ENCODE measurements at places on chromosomes 2 and 18. TPM values are rescaled to one million over a fixed set of nuclear protein-coding genes. Genes with fewer than 3 reads are reported as not detected.

DNA sequence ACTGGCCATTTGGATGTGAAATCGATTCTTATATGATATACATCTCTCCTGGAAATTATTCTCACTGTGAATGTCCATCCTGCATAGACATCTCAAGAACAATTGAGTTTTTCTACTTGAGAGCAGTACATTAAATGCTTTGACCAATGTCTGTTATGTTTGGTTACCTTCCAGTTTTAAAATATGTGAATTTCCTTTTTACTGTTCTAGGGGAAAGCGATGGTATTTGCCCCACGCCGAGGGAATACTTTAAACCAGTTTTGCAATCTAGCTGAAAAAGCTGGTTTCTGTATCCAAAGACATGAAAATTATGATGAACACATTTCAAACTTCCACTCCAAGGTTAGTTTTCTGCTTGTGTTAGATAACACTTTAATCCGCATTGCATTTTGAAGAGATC is 175.3 kb upstream of the SIX3 start:
- DNase-seq = no peak

The HOXD9 gene
- total RNA-seq = not detected

The MYO7B gene
- 0.30 TPM for total RNA-seq

GRCh38 chr2:68388358-68388757 is 23.3 kb downstream of the PLEK start:
- DNase-seq = no peak

GRCh38 chr18:72651033-72651432 is 106.9 kb upstream of the CBLN2 start:
- DNase-seq = no peak

DNA sequence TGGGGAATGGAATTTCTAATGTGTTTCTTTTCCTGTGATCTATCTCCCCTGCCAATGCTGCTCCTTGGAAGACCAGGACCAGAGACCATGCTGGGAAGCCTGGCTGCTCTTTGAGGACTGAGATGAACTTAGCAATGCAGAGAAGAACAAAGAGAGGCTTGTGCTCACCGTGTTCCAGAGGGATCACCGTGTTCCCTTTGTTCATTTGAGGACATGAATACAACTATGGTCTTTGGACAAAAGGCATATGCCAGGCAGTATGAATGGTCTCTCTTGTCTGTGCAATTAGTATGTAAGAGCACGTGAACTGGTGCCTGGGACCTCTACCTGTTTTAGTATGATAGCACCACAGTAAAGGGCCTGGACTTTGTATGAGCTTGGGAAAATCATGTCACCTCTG is 139.9 kb downstream of the TDRD15 start:
- no peak for DNase-seq

The CRYGC gene
- total RNA-seq = not detected

The KIF5C gene
- 12.9 TPM for total RNA-seq

The PLEKHH2 gene
- total RNA-seq = 25.1 TPM

DNA sequence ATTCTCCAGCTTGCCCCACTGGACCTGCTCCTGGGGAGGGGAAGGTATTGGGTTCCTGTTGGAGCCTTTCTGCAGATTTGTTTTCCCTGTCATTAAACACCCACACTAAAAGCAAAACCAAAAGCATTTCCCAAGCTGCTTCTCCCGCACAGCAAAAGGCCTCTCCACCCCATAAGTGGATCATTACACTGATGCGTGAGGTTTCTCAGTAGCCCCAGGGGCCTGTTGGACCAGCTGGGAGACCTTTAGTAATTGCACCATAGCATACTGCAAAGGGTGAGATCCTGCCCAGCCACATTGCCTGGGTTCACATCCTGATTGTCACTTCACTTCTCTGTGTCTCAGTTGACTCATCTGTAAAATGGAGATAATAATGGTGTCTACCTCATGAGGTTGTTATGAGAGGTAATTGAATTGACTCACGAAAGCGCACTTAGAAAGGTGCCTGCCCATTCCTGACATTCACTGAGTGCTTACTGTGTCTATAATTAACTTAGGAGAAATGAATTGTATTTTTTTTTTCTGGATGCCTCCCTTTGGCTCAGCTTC is 43.9 kb downstream of the TOGARAM2 start:
- no peak for DNase-seq

DNA sequence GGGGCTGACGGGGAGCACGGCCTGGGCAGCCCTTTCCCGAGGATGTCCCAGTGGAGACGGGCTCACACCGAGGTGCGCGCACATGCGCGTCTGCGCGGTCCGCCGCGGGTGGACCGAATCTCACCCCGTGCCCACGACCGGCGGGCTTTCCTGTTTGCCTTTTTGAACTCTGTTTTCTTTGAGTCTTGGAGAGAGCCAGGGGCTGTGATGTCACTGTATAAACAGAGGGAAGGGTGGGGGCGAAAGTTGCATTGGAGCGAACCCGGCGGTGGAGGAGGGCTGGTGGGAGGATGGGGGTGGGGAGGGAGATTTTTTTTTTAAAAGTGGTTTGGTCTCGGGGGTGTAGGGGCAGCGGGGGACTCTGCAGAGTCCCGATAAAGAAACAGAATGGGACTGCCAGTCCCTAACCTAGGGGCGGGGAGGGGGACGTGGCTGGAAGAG is 141.2 kb upstream of the CTAGE1 start:
- no peak for DNase-seq

The ARHGAP25 gene
- 39.9 TPM for total RNA-seq

Measured in activated T-helper 2 cell treated with anti-CD3 and anti-CD28 coated beads, Interferon-gamma antibody, Interleukin-2, Interleukin-4, amounts not matched to agents 10 μg/mL and 5 μg/mL and 100 μg/mL, durations not matched to agents 14 hours and 24 hours and 36 hours (primary cell).